ENCODE measurements at places on chromosomes 1 and 21.

GRCh38 chr21:35976929-35977328 is 83.4 kb downstream of the SETD4 start:
- no peak for DNase-seq

DNA sequence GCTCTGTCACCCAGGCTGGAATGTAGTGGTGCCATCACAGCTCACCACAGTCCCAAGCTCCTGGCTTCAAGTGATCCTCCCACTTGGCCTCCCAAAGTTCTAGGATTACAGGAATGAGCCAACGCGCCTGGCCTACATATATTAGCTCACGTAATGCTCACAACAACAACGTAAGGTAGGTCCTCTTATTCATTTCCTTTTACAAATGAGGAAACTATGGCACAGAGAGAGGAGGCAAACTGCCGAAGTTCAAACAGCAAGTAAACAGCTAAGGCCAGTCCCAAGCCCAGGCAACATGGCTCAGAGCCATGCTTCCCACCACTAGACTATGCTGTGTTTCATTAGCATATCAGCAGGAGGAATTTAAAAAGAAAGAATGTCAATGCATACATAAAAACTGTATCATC is 284.4 kb downstream of the VAV3 start:
- no peak for DNase-seq

DNA sequence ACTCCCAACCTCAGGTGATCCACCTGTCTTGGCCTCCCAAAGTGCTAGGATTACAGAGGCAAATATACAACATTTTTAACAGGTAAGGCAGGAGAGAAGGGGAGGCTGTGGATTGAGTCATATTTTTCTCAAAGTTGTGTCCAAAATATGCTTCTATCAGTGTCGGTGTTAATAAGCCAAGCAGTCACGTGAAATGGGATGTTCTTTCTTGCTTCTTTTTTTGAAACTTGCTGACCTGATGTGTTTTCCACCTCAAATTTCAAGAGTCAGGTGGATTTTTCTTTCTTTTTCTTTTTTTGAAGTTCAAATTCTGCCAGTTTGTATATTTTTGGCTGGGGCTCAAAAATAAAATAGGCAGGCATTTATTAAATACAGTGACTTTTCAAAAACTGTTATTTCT is 91.5 kb downstream of the PCP4 start:
- DNase-seq, result no peak

GRCh38 chr1:78279051-78279450 is 211.7 kb upstream of the PTGFR start:
- no peak for DNase-seq

- no peak for DNase-seq
These were observed 121.1 kb downstream of the PSMG1 start for GRCh38 chr21:39062196-39062595.
